ENCODE measurements at places on chromosomes 16 and 17.

- no peak for DNase-seq
Observed at GRCh38 chr17:8664456-8665126, 34.1 kb upstream of the MYH10 start.

- no peak for DNase-seq
Observed at GRCh38 chr16:4675864-4676786, 17.2 kb upstream of the NUDT16L1 start.

DNA sequence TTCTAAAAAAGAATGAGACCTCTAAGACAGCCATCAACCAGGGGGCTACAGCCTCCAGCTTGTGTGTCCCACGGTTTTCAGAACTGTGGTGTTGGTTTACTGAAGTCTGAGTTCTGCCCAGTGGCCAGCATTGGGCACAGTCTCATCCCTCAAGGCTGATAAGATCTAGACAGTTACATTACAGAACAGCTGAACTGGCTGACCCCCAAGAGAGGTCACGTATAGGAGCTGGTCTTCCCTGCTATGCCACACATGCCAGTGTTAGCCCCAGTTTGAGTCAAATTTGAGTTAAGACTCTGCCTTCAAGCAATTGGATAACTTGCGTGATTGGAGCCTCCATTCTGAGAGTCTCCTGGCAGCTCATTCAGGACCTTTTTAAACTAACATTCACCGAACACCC lies 14.8 kb upstream of the NUP93 start:
- no peak for DNase-seq

DNA sequence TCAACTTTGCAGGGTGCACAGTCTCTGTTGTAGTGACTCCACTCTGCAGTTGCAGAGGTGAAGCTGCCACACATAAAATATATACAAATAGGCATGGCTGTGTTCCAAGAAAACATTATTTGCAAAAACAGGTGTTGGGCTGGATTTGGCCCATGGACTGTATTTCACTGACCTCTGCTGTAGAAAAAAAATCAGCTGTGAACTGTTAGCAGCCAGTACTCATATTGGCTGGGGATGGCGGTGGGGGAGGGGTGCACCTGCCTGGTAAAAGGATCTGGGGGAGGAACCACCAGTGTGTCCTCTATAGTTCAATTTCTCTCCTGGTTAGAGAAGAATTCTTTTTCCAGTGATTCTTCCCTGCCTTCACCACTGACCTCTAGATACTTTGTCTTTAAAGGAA lies 50.0 kb downstream of the SHISA9 start:
- no peak for DNase-seq

DNA sequence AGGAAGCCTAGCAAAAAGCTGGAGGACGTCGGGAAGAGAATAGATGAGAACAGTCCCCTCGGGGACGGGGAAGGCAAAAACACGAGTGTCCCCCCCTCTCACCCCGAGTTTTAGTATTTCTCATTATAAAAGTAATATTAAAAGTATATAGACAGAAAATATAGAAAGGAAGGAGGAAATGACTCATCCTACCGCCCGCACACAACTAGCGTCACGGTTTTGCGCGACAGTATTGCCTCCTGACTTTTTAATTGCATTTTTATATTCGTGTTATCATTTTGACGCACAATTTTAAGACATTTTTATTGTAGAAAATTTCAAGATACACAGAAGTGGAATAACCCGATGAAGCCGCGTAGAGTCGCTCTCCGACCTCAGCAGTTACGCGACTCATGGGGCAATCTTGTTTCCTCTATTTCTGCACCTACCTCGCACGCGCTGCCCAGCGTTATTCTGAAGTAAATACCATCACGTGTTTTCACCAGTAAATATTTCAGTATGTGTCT lies 652 bp upstream of the SLC25A19 start:
- DNase-seq, result no peak

DNA sequence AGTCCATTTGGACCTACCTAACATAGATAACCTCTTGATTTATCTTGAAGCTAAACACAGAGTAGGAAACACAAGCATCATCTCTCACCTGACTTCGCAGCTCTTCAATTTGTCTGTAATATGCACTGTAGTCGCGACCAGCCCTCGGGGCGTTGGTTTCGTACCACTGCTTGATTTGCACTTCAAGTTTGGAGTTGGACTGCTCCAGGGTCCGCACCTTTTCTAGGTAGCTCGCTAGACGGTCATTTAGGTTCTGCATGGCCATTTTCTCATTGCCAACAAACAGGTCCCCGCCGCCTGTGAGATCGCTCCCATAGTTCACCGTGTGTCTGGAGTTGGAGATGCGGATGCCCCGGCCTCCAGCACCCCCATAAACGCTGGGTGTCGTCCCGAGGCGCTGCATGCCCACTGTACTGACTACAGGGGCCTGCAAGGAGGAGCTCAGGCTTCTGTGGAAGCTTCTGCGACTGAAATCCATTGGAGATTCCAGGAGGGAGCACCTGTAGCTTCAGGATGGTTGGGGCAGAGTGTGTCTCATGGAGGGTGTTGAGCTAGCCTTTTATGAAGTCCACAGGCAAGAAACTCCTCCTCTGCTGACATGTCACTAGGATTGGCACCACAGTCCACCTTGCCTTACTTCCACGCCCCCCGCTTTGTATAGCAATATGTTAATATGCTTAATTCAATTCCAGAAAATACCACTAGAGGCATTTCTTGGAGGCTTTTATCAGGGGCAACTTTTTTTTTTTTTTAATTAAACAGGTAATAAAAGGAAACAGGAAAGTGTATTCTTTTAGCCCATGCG lies at the start of gene KRT20:
Gene KRT20, minus strand, starts transcription at position 535 of the 805 bp plus-strand sequence. Its CDS starts 57 bp downstream, at position 478.
- no peak for DNase-seq

DNA sequence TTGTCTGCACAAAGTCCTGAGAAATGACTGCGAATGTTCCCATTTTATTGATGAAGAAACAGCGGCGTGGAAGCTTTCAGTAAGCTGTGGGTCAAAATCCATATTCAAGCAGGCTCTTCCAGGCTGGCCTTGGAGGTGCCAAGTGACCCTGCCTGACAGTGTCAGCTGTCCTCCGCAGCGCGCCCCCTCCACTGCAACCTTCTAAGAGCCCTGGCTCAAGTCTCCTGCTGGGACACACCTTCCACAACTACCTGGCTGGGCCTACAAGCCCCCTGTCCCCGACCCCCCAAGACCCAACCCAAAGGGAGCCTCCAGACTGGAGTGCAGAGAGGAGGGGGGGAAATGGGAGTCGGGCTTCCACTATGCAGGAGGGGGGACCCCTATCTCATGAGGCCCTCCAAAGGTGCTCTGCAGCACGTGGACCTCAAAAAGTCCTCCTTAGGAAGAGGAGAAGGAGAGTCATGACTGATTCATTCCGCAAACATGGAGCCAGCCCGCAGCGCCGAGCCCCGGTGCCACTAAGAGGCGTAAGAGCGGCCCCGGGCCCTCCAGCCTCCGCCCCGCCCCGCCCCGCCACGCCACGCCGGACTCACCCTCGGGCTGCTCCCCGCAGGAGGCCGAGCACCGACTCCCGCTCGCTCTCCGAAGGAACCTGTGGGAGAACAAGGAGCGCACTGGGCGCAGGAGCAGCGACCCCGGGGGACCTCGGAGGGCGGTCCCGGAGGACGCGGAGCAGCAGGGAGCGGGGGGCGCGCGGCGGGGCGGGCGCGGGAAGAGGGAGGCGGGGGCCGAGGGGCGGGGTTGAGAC lies 574 bp downstream of the MPP3 start:
- no peak for DNase-seq

GRCh38 chr17:9403257-9403656 lies 172.4 kb downstream of the STX8 start:
- no peak for DNase-seq

- DNase-seq, result no peak
Observed at GRCh38 chr16:59719121-59719520, 985.0 kb upstream of the GOT2 start.

GRCh38 chr16:88456356-88457292 lies 3.5 kb downstream of the ZFPM1 start:
- no peak for DNase-seq

DNA sequence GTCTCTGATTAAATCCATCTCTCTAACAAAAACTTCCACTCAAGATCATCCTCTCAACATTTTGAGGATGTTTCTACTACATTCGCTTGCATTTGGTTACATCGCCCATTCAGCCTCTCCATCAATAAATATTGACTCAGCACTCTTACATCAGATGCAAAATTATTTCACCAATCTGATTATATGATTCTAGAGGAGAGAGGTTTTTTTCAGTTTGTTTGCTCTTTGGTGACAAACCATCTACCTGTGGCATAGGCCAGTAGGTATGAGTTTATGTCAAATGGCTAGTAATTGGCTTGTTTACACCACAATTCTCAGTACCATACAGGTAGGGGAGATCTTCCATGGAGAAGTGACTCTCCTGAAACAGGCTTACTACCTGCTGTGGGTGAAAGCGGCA lies 52.3 kb downstream of the TOX3 start:
- DNase-seq, result no peak

- DNase-seq, result no peak
Observed at GRCh38 chr16:2817340-2818271, 569 bp downstream of the PRSS21 start.

- no peak for DNase-seq
Observed at GRCh38 chr16:10510279-10510678, 70.1 kb downstream of the EMP2 start.

- no peak for DNase-seq
Observed at GRCh38 chr17:55391244-55391757, 30.3 kb downstream of the MMD start.

- DNase-seq, result no peak
Observed at GRCh38 chr17:48102798-48103715, 1.8 kb upstream of the CBX1 start.

GRCh38 chr17:11950771-11951519 lies 46.3 kb downstream of the ZNF18 start:
- DNase-seq, result no peak

DNA sequence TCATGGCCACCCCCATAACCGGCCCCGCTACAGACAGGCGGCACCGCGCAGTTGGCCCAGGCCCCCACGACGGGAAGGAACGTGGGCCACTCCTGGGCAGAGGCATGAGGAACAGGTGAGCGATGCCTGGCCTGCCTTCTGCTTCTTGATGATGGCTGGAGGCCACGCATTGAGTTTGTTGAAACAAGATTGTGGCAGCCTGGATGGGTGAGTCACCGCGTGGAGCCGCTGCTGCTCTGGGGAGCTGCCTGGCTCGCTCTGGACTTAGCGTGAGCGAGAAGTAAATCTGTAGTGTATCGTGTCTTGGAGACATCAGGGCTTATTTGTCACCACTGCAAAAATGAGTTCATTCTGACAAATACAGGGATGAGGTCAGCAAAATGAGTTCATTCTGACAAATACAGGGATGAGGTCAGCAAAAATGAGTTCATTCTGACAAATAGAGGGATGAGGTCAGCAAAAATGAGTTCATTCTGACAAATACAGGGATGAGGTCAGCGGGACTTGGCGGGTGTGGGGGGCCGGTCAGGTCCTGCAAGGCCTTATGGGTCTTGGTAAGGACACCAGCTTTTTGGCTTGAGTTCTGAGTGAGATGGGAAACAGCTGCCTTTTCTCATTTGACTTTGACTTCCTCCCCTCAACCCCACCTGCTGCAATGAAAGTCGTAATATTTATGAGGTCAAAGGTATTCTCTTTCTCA lies 93.0 kb downstream of the SEC14L1 start:
- no peak for DNase-seq

DNA sequence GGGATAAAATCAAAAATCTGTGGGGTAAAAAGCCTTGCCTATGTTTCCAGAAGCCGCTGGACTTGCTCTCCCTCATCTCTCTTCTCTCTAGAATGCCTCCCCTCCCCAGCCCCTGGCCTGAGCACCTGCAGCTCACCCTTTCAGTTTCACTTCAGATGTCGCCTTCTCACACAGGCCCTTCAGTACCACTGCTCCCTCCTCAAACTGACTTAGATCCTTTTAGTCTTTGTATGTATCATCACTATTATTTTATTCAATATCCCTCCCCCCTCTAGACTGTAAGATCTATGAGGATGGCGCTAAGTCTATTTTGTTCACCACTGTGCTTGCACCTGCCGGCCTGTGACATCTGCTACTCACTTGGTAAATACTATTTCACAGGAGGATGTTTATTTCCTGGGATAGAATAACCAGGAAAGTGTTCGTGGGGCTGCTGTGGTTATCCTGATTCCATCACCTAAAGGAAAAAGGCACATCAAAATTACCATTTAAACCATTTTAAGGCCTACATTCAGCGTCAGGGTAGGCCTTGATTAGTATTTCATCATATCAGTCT lies 122.3 kb downstream of the MRTFB start:
- DNase-seq, result no peak

GRCh38 chr17:36697903-36698530 lies 96.6 kb downstream of the MRM1 start:
- no peak for DNase-seq

DNA sequence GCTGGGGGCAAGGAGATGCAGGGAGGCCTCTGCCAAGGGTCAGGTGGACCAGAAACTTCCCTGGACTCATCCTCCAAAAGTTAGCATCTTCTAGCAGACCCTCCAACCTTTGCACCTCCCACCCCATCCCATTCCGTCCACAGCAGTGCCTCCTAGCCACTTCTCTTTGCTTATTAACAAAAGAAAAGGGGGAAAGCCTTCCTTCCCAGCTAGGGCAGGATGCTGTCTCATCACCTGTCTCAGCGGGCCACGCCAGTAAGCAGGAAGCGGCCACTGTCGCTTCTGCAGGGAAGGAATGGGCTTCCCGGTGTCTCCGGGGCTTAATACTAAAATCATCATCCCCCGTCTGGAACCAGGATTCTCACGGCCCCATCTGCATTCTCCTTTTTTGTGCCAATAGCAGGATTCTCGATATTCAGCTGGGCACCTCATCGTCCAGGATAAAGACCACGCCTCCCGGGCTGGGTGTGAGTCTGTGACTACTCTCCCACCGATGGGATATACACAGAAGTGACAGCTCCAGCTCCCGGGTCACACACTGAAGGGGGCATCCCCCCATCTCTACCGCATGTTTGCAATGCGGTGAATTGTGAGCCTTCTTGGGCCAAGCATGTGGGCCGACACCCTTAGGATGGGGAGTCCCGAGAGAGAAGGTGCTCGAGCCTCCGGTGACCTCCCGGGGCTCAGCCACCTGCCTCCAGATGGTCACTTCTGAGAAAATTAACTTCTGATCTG lies 15.5 kb upstream of the RBFOX3 start:
- no peak for DNase-seq

DNA sequence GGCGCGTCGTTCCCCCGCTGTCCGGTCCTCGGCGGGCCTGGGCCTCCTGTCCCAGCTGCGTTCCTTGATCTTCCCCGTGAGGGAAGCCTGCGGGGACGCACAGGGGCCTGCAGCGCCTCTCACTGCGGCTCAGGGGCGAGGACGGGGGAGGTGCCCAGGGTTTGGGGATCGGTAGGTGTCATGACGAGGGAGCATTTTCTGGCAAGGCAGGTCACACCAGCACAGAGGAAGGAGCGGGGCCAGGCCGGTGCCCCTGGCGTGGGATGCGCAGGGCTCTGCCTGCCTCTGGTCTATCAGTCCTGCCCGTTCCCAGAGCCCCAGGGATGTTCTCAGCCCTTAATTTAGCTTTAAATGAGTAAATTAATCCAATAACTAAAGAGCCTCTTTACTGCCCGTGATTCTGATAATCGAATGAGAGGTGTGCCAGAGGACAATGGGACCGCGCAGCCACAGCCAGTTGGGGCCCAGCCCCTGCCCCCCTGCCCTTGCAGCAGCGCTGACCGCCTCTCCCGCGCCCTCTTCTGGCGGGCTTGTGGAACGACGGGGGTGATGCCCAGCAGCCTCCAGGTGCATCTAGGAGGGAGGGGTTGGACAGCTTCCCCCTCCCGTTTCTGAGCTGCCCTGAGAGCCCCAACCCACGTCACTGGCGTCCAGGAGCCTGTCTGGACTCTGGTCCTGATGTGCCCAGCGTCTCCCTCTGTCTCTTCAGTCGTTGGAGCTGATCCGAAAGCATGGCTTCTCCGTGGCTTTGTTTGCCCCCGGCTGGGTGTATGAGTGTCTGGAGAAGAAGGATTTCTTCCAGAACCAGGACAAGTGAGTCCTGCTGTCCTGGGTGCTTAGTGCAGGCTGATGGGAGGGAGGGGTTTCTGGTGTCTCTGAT lies 7.9 kb downstream of the ENGASE start:
- DNase-seq, result no peak

Data from smooth muscle cell of the brain vasculature (primary cell).